ENCODE measurements at places on chromosomes 12 and 14.

- peak; percentile 65 for DNase-seq
These were observed 121.7 kb downstream of the RALGAPA1 start for GRCh38 chr14:35687335-35687939.

GRCh38 chr12:57095440-57095839, 6.5 kb downstream of the NAB2 start:
- DNase-seq = no peak

DNA sequence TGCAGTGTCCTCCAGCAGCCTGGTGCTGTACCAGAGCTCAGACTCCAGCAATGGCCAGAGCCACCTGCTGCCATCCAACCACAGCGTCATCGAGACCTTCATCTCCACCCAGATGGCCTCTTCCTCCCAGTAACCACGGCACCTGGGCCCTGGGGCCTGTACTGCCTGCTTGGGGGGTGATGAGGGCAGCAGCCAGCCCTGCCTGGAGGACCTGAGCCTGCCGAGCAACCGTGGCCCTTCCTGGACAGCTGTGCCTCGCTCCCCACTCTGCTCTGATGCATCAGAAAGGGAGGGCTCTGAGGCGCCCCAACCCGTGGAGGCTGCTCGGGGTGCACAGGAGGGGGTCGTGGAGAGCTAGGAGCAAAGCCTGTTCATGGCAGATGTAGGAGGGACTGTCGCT, 15.2 kb downstream of the C12orf43 start:
- DNase-seq = no peak

GRCh38 chr14:70857496-70857890, 48.2 kb upstream of the MAP3K9 start:
- DNase-seq = no peak

DNA sequence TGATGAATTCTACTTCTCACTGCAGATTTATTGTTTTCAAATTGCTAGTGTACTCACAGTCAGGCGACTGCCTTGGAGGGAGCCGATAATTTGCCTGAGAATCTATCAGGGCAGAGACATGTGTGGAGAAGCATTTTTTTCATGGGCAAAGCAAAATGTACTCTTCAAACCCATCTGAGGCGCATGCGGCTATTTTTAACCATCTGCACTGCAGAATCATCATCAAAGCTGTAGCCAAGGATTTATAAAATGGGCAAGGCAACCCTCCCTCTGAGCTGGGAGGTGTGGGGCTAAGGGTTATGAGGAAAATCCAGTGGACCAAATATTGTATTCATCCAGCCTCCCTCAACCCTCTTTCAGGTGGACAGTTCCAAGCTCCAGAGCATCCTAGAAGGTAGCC, 37.7 kb downstream of the BEST3 start:
- DNase-seq = no peak

DNA sequence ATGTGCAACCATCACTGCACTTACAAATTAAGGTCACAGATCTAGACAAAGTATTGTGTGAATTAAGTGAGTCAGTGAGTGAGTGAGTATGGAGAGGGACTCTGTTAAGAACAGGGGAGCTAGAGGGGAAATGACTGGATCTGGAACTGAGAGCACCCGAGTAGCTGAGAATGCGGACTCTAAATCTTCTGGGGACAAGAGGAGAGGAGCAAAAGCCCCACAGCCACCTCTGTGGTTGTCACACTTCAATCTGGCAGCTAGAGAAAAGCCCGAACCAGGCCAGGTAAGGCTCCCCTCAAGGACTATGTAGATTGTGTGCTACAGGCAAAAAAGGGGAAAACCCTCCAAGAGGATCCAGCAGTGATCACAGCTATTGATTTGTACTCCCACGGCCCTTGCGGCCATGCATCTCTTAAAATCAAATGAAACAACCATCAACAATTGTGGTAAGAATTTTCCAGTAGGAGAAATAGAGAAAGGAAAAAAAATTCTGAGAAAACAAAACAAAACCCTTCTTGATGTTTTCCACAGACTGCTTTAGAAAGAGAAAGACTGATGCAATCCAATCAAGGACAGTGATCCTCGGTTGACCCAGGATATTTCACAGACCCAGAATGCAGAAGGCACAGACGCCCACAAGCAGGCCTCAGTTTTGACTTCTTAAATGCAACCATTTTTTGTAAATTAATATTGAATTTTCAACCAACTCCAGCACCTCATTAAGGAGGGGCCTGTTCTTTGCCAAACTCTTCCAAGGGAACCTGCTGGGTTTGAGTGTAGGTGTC, 109.6 kb downstream of the SLC38A6 start:
- no peak for DNase-seq

DNA sequence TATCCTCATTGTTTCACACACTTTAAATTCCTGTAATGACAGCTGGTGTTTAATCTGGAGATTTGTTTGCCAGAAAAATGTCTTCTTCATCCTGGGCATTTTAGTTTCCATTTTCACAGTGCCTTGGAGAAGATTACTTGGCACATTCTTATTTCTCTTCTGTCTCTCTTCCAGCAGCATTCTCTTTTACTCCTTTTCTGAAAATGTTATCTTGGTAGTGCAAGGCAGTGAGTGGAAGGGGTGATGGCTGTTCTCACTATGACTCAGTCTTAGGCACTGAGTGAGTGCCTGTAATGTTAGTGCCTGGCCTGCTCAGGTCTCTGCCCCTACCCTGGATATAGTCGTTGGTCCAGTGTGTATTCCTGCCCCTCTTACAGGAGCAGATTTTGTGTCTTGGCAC, 13.1 kb downstream of the CLECL1 start:
- no peak for DNase-seq

- DNase-seq = peak; percentile 97
These were observed 10.6 kb downstream of the CEP128 start for GRCh38 chr14:80930836-80931389.

GRCh38 chr14:90495357-90496276, 98.8 kb downstream of the CALM1 start:
- peak; percentile 87 for DNase-seq

DNA sequence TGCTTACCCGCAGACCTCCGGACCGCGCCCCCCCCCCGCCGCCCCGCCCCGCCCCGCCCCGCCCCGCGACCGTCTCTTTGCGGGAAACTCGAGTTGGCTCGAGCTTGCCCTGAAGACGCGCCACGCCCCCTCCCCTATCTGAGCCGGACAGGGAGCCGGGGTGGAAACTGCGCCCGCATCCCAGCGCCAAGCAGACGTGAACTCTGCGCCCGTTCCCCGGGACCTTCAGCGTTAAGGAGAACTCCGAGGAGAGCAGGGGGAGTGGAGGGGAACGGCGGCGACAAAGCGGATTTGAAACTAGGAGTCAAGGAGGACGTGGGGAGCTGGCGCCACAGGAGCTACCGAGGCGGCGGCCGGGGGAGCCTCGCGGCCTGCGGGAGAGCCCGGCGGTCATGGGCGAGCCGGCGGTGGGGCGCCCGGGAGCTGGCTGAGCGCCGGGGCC, at the start of gene KCNK13:
TSS of gene KCNK13 (plus strand) at position 310 of the 442 bp plus-strand sequence. CDS start 212 bp downstream, outside the sequence.
- no peak for DNase-seq

DNA sequence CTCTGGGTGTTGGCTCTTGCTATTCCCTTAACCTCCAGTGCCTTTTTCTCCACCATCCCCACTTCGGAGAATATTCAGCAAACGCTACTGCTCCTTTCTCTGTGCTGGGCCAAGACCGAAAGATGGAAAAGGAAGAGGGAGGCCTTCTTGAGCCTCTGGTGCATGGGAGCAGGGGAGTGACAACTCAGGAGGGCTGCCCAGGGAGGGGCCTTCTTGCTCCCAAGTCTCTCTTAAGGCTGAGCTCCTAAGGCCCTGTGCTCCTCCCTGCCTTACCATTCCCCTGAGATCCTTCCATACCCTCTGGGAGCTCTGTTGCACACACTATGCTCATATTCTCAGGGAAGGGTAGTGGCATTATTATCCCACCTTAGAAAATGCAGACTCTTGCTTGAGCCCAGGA, 34.9 kb downstream of the SH2B3 start:
- no peak for DNase-seq

DNA sequence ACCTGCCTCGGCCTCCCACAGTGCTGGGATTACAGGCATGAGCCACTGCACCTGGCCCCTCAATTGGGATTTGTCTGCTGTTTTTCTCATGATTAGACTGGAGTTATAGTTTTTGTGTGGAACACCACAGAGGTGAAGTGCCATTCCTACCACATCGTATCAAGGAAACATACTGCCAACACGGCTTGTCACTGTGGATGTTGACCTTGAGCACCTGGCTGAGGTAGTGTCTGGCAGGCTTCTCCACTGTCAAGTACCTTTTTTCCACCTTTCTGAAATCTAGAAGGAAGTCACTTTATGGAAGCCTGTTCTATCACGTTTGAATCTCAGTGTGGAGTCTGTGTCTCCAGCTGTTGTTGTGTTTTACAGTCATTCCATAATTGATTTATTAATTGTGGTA, 21.4 kb upstream of the SEL1L start:
- no peak for DNase-seq

GRCh38 chr12:95318071-95318545, 100.5 kb downstream of the VEZT start:
- DNase-seq = no peak

GRCh38 chr12:57841445-57841844, 5.1 kb downstream of the CTDSP2 start:
- DNase-seq = no peak

DNA sequence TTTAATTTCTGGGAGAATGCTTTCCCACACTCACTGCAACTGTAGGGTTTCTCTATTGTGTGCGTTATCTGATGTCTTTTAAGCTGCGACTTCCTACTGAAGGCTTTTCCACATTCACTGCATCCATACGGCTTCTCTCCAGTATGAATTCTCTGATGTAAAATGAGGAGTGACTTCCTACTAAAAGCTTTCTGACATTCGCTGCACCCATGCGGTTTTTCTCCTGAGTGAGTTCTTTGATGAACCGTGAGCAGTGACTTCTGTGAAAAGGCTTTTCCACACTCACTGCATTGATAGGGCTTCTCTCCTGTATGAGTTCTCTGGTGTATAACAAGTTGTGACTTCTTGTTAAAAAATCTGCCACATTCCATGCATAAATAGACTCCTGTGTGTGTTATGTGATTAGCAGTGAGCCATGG, 29.7 kb downstream of the ZNF605 start:
- no peak for DNase-seq

All from common myeloid progenitor, CD34-positive (primary cell).